ENCODE measurements at places on chromosomes 4 and X. TPM values are rescaled to one million over a fixed set of nuclear protein-coding genes. Genes with fewer than 3 reads are reported as not detected.

VEGFD gene
- 0.36 TPM for total RNA-seq

SLC9B1 gene
- total RNA-seq, result 0.29 TPM

DNA sequence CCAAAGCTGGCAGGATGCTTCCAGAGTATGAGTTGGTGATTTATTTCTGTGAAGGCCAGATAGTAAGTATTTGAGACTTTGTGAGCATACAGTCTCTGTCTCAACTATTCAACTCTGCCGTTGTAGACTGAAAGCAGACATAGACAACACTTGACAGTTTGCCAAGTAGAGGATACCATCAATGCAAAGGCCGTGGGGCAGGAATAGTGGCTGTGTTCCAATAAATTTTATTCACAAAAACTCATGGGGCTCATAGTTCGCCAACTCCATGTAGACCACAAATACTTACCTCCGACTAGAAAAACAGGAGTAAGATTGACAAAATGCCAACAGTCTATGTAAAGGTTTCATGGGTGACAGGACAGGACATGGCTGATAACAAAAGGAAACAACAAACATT lies 3.7 kb upstream of the PIR start:
- peaks cover 19% of the 10 kb centered on the region for H3K27me3 ChIP-seq
- DNase-seq, result no peak
- peaks cover 4% of the 10 kb centered on the region for H3K4me1 ChIP-seq
- H3K4me3 ChIP-seq, result no peak overlapping the region
- no peak overlapping the region for H3K27ac ChIP-seq

- H3K4me3 ChIP-seq, result no peak overlapping the region
- peaks cover 14% of the 10 kb centered on the region for H3K4me1 ChIP-seq
- peak; percentile 54 for DNase-seq
- no peaks in the 10 kb centered on the region for H3K36me3 ChIP-seq
- H3K27me3 ChIP-seq, result no peaks in the 10 kb centered on the region
These were observed 71.5 kb upstream of the MXD4 start for GRCh38 chr4:2333356-2333841.

Data from osteoblast (primary cell).